NCI-H2171 (cell line): ENCODE measurements at places on chromosomes 16 and 17.

DNA sequence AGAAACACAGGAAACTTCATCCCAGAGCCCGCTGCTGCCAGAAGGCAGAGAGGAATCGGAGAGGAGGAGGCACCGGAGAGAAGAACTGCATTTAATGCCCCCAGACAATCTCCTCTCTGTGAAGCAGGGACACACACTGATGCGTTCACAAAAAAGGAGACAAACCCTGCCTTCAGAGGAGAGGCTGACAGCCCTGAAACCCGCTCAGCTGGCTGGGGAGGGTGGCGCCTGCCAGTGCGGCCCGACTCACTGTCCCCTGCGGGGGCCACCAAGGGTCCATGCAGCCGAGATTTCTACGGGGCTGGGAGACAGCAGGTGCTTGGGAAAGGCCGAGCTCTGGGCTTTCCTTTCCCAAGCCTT lies 21.9 kb upstream of the CACNG1 start:
- no peak for DNase-seq

GRCh38 chr17:69499318-69499717 lies 84.8 kb downstream of the MAP2K6 start:
- no peak for DNase-seq

DNA sequence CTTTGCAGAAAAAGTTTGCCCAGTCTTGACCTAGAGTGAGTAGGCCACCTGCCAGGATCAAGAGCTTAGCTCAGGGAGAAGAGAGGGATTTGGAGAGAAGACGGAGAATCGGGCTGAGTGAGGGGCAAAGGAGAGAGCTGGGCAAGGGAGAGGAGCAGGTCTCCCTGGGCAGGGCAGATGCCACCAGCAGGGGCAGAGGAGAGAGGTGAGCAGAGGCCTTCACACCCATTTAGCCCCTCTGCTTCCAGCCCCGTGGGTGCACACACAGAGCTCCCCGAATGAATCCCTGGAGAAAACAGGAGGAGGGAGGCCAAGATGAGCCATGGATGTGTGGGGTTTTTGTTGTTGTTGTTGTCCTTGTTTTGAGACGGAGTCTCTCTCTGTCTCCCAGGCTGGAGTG lies 29.2 kb downstream of the TBX4 start:
- no peak for DNase-seq

- peak; percentile 67 for DNase-seq
These were observed 35.6 kb downstream of the RPA1 start for GRCh38 chr17:1865252-1866037.

DNA sequence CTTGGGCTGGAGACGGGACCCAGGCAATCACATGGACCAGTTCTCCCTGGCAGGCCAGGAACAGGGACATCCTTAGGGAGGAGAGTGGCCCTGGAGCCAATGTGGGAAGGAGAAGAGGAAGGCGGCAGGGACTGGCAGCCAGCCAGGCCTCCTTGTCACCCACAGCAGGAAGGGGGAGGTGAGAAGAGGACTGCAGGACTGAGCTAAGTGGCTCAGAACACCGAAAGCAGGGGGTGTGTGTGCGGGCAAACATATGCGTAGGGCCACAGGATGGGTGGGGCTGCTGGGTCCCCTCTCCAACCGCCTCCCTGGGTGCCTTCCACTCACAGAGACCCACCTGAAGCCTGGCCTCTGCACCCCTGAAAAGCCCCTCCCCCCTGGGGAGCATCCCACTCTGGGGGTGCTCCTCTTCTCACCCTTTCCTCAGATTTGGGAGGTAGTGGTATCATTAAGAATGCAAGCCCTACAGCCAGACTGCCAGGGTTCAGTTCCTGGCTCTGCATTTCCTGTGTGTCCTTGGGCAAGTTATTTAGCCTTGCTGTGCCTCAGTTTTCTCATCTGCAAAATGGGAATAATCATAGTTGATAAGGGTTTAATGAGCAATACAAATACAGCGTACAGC lies 8.1 kb downstream of the PNMT start:
- peak; percentile 60 for DNase-seq

- DNase-seq: no peak
These were observed 31.0 kb downstream of the TEKT5 start for GRCh38 chr16:10663744-10664143.

DNA sequence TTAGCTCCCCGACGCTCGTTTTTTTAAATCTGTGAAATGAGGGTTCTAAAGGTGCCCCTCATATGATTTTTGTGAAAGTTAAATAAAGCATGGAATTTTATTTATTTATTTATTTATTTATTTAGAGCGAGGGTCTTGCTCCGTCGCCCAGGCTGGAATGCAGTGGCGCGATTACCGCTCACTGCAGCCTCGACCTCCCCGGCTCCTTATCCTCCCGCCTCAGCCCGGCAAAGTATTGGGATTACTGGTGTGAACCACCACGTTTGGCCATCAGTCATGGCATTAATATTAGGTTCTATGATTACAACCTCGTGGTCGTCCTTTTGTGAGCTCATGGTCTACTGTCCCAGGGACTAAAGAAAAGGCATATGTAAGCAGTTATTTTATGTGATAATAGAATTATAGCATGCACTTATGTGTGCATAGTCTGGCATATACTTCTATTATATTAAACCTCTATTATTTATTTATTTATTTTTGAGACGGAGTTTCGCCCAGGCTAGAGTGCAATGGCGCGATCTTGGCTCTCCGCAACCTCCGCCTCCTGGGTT lies 557 bp upstream of the LUC7L start:
- no peak for DNase-seq

GRCh38 chr17:1147664-1148063 lies 32.1 kb downstream of the ABR start:
- no peak for DNase-seq

DNA sequence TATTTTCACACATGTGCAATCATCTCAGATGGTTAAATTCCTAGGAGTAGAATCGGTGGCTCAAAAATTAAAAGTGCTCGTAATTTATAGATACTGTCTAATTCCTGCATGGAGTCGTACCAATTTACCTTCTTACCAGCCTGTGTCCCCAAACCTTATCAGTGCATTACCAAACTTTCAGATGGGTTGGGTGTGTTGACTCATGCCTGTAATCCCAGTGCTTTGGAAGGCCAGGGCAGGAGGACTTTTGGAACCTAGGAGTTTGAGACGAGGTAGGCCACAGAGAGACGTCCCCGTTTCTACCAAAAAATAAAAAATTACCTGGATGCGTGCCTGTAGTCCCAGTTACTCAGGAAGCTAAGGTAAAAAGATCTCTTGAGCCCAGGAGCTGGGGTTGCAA lies 34.5 kb upstream of the GPRC5B start:
- no peak for DNase-seq

DNA sequence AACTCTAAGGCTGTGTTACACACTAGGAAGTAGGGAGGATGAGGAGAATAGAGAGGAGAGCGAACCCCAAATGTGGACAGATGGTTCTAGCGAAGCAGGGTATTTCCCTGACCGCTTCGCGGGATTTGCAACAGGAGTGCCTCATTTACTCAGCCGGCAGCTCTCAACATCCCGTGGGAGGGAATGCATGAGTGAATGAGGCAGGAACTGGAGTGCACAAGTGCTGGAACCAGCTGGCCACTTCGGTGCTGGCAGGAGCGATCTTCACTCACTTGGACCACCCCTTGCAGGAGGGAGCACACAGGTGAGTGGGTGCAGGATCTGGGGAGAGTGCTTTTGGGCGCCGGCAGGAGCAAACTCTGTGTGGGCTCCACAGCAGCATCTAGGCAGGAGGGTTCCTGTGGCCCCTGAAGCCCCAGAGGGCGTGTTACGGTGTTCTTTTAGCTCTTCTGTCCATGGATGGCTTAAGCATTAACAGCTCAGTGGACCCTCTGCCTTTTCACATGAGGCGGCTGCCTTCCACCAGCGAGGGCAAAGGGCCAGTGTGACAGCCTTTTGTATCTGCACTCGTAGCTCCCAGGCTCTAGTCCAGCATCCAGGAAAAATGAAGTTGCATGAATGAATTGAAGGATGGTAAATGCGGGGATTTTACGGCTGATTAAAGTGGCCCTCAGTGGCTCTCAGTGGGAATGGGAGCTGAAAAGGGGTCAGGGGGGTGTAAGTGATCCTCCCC lies 17.4 kb upstream of the ZNHIT3 start:
- DNase-seq: peak; percentile 16

DNA sequence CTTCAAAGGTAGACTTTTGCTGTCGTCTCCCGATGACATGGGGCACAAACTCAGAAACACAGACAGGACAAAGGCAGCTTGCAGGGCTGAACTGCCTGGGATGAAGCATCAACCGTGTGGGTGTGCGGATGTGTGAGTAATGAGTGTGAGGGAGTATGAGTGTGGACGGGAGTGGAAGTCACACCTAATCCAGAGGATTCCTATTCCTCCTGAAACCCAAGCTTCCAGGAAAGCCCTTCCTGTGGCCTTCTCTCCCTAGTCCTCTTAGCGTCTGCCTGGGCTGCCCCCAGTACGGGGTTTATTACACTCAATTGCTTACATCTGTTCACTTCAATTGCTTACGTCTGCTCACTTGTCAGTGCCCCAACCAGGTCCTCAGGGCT lies 2.3 kb upstream of the IL4R start:
- no peak for DNase-seq

DNA sequence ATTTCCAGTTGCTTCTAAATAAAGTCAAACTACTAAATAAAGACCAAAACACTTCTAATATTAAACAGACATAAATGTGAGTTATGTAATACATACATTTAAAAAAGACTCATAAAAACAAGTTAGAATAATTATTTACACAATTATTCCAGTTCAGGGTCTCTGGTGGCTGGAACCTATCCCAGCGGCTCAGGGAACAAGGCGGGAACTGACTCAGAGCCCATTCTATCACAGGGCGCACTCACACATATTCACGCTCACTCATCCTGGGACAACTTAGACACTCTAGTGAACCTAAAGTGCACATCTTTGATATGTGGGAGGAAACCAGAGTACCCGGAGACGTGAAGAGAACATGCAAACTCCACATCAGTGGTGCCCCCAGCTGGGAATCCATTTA lies 25.0 kb downstream of the PLXDC1 start:
- DNase-seq: no peak

DNA sequence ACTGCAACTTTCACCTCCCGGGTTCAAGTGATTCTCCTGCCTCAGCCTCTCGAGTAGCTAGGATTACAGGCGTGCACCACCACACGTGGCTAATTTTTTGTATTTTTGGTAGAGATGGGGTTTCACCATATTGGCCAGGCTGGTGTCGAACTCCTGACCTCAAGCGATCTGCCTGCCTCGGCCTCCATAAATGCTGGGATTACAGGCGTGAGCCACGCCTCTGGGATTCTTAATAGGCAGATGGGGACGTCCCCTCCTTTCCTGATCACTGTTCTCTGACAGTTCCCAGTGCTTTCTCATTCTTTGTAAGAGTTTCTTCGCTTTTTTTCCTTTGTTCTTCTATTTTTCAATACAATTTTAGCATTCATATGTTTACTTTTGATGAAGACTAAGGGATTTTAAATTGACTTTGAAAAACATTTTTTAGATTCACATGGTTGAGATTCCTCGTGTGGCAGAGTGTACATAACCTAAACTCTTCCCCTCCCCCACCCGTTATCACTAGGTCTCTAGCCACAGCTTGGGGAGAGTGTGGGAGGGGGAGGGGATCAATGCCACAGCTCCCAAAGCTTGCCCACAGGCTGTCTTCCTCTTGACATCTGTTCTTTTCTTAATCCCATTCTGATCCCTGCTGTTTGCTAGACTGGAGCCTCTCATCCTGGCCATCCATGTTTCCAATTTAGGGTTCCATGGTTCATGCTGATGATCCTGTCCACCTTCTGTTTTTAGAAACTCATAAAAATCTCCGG lies 11.0 kb downstream of the ADORA2B start:
- DNase-seq: no peak

DNA sequence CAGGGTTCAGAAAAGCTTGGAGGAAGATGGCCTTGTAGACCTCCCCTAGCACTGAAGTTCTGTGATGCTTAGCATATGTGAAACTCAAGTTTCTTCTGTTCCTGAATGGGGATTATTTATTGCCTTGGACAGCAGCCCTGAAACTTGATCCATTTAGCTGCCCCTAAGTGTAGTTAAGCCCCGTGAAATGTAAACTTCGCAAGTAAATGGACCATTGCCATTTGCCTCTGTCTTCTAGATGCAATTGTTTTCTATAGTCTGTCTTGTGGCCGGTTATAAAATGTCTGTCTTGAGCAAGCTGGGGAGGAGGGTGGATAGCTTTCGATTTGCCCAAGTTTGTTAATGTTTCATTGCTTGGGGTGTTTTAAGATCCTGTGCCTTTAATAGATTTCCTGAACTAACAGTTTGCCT lies 261.8 kb downstream of the CDH13 start:
- no peak for DNase-seq

DNA sequence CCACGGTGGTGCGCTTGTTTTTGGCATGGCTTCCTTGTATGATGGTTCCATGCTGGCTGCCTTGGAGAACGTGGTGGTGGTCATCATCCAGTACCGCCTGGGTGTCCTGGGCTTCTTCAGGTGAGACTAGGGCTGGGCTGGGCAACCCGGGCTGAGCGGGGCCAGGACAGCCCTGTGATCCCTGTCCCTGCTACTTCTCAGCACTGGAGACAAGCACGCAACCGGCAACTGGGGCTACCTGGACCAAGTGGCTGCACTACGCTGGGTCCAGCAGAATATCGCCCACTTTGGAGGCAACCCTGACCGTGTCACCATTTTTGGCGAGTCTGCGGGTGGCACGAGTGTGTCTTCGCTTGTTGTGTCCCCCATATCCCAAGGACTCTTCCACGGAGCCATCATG lies 4.9 kb downstream of the CES2 start:
- DNase-seq: no peak

DNA sequence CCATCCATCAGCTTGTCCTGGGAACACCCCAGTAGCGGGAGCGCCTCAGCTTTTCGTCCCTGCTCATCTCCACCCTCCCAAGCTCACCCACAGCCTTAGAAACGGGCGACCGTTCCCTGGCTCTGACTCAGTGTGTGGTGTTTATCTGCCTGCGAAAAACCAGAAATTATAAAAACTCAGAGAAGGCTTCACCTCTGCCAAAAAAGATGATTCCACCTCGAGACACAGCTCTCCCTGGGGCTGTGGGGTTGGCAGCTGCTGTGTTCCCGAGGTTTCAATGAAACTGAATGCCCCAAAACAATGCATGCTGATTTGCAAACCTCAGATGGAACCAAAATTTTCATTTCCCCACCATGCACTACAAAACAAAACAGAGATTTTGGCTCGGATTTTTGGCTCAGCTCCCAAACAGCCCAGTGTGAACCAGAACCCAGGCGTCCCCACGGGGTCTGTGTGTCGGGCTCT lies 62.4 kb upstream of the MED9 start:
- no peak for DNase-seq

DNA sequence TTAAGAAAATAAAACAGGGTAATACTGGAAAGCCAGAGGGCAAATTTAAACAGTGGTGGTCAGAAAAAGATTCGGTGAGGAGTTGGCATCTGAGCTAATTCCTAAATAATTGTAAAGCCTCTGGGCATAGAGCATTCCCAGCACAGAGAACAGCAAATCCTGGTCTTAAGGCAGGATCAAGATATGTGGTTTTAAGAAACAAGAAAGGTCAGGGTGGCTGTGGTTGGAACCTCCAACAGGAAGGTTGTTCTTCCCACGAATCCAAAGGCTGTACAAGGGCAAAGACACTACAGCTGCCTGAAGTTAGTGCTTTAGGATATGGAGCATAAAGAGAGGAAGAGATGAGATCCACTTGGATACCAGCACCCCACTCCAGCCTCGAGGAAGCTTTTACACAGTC lies 114.6 kb downstream of the ZNF18 start:
- no peak for DNase-seq
